Activated CD4-positive, alpha-beta T cell treated with anti-CD3 and anti-CD28 coated beads for 36 hours (primary cell): ENCODE measurements at places on chromosomes 1 and 21.

DNA sequence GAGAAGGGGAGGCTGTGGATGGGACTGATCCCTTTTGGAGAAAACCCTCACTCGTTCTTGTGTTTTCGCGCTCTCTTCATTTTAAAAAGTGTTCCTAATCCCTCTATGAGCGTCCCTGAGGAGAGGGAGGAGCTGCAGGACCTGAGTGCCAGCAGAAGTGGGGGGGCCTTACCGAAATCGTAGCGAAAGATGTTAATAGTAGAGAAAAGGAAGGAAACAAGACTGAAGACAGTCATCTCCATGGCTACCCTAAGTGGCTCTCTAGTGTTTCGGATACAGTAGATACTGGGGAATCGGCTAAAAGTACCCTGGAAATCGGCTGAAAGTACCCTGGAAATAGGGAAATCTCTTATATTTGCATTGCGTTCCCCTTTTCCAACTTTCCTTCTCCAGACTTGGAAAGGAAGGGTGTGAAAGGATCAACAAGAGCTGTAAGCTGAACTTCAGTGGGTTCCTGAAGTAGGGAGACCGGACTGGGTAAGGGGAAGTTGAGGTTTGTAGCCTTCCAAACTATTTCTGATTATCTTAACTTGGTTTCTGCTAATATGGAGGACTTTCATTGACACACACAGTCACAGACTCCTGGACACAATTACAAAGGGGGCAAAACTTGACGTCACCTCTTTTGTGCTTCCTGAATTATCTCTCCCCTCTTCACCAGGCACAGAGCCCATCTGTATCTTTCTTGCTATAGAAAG lies 486 bp upstream of the DSTYK start:
- DNase-seq, result no peak

DNA sequence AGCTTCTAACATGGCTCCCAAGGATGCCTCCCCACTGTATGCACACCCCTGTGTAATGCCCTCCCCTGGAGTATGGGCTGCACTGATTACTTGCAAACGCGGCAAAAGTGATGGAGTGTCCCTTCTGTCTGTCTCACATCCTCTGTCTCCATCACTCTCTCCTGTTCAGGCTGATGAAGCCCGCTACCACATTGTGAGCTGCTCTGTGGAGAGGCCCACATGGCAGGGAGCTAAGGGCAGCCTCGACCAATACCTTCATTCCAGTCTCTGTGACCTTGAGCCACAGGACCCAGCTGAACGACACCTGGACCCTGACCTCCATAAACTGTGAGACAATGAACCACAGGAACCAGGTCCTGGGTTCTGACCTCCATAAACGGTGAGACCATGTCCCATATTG lies 154.1 kb upstream of the ETV3 start:
- no peak for DNase-seq

DNA sequence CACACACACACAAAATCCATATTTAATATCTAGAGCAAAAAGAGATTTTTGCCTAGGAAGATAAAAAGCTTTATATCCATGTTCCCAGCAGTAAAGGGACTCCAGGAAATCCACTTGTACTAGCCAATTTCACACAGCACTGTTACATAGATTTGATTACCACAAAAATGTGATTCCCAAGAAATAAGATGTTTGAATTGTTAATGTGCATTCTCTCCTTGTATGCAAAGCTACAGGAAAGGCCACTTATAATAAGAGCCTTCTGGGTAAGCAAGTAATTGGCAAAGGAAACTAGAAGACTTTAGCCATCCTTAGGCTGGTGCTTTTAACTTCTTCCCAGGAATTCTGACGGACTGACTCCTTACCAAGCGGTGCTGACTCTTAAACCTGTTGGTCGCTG lies 89.3 kb downstream of the LBR start:
- no peak for DNase-seq

DNA sequence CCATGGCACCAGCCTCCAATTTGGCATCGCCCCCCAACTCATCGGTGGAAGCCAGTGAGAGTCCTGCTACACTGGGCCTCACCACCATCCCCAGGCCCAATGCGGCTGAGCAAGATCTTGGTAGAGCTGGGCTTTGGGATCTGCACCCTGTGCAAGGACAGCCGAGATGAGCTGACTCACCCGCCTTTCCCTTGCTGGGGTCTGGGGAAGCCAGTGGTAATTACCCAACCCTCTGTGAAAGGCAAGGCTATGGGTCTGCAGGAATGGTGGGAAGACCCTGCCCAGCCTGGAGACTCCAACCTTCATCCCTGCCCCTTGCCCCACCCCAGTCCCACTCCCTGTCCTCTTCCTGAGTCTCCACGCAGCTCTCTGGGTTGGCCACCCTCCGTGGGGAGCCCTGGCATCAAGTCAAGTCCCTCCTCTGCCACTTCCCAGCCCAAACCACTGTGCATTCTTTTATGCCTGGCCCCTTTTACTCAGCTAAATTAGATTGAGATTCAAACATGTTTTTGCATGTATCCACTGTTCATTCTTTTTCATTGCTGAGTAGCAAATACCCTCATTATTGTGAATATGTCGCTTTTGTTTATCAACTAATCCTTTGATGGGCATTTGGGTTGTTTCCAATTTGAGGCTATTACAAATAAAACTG lies 8.8 kb downstream of the SMCP start:
- DNase-seq, result no peak

DNA sequence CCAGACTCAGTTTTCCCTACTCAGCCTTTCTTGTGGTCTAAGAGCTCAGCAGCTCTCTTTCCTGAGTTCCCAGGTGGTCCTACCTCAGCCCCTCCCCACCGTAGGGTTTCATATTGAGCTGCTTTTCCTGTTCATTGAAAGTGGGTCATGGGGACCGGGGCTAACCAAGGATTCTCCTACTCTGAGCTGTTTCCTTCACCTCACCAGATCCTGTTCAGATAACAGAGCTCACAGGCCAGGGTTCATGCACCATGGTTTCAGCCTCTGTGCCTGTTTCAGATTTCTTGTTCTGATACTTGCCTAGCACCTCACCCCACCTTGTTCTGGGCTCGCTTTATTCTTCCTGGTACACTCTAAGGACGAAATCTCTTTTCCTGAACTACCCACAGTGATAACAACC lies 8.5 kb downstream of the UBQLN4 start:
- DNase-seq, result no peak

DNA sequence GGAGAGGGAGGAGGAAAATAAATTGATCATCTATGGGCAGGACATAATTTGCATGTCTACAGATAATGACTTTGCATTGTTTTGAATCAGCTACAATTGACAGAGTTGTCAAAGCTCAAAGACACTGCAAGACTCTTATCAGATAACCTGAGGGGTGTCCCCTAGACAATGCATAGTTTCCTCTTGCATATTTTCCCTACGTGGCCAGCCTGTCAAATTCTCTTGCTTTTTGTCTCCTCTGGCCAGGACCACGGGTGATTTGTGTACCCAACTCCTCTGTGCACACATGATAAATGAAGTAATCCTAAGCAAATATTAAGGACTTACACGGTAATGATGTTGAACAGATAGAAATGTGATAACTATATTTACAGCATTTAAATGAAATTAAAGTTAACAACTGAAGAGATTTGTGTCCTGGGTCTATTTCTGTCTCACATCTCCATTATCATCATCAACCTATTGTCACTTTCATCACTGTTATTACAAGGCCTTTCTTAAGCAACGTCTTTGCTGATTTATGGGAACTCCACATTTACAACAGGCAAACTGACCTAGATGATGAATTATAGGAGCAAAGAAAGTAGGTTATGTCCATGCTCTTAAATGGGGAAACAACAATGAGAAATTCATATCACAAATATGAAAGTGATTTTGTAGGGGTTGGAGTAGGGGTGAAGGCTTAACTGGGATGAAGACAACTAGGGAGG lies 18.8 kb downstream of the BATF3 start:
- no peak for DNase-seq

GRCh38 chr1:6262555-6263420 lies 1.9 kb upstream of the GPR153 start:
- DNase-seq, result no peak

DNA sequence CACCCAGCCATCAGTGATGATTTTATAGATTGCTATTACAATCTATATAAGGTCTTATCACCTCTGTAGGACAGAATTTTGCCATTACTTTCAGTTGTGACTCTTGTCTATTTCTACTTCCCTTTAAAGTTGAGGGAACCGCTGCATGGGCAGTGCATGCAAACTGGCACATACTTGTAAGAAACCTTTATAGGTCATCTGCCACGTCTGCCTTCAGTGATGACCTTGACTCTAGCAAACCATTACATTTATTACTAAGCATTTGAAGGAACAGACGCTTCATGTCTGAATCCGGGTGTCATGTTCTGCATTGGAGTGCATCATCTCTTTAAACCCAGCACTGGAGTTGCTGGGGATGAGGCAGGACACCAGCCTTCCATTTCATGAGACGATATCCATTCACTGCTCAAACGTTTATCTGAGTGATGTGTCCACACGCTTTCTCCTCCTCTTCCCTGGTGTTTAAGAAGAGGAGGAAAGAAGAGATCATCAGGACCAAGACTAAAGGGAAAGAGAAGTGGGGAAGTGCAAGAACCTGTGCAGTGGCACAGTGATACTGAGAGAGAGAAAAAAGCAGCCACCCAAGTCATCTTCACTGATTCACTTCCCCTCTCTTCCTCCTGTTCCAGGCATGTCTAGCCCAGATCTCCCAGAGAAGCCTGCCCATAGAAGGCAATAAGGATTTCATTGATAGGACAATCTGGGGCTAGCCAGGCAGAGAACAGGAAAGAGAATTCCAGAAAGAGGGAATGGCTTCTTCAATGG lies 14.1 kb downstream of the CCSAP start:
- DNase-seq, result no peak

GRCh38 chr1:226135059-226135651 lies 51.4 kb downstream of the ACBD3 start:
- no peak for DNase-seq

- DNase-seq, result no peak
Measured at GRCh38 chr1:58710190-58711085, 10.6 kb upstream of the MYSM1 start.

DNA sequence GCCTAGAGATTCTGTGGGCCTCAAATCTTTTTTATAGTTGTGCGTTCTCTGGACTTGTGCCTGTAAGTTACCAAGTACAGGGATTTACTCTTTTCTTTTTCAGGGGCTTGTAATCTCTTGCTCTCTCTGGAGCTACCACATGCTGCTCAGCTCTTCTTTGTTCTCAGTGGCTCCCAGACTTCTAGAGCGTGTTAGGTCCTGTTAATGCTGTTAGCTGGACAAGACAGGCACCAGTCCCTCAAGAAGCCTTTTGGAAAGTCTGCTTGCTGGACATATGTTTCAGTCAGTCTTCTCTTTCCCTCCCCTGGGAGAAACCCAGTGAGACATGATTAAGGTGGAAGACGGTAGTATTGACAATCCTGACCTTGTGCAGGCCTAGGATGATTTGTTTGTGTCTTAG lies 29.4 kb downstream of the KCNK2 start:
- no peak for DNase-seq

DNA sequence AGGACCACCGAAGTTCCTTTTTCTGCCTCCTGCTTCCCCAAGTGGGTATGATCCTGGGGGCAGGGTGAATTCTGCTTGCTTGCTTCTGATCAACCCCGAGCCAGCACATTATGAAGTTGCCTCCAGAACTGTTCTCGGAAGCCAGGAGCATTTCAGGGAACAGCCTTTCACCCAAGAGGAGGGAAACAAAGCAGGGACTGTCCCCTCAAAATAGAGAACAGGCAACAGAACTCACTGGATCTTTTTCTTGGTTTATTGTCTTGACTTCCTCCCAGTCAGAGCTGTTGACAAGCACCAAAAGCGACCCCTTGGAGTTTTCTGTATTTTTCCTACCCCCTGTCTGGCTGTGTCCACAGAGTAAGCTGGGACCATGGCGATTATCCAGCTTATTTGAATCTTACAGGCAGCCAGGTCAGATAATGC lies 258.3 kb upstream of the SGIP1 start:
- DNase-seq, result peak; percentile 56

DNA sequence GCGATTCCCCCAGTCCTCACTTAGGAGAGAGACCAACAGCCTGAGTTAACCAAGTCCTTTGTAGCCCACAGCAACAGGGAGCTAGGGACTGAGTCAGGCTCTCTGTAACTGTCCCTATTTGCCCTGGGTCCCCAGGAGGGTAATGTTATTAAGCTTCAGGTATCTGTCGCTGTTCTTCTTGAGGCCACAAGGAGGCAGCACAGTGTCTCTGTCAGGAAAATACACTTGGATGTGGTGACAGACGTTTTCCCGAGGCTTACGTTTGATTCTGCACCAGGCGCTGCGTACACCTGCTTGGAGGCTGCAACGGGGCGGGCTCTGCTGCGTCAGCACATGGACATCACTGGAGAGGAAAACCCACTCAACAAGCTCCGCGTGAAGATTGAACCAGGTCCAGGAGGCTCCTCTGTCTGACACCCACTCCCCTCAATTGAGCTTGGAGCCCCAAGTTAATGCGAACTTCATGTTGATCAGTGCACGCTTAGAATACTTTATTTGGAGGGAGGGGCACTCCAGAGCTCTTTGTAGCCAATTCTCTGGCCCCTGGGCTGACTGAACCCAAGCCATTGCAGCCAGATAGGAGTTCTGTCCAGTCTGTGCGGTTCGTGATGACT lies 10.7 kb upstream of the ELF3 start:
- DNase-seq, result peak; percentile 45

DNA sequence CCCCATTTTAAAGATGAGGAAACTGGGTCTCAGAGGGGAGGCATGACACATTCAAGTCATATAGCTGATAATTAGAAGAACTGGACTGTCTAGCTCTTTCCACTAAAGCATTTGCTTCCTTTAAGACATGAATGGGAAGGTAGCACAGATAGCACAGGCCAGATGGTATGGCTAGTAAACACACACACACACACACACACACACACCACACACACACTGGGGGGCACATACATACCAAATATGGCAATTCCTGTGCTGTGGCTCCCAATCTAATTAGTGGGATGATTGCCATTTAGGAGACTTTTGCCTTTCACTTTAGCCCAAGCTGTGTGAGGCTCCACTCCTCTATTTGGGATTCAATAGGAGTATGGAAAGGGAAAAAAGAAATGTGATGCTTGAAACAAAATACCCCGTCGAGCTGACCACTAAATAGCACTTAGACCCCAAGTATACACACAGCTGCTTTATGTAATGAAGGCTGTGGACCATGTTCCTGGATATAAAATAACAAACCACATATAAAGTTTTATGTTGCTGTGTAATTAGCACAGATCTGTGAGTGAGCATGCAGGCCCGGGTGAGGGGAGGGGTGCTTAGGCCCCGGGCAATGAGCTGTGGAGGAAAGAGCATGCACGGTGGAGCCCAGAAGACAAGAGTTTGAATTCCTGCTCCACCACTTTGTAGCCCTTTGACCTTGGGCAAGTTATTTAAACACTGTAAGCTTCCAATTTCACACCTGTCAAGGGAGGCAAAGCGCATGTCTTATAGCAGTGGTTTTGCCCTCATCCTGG lies 6.8 kb upstream of the TRABD2B start:
- no peak for DNase-seq

GRCh38 chr1:27394925-27395324 lies 2.5 kb downstream of the GPR3 start:
- no peak for DNase-seq
